ENCODE measurements at places on chromosomes 7 and 10.

DNA sequence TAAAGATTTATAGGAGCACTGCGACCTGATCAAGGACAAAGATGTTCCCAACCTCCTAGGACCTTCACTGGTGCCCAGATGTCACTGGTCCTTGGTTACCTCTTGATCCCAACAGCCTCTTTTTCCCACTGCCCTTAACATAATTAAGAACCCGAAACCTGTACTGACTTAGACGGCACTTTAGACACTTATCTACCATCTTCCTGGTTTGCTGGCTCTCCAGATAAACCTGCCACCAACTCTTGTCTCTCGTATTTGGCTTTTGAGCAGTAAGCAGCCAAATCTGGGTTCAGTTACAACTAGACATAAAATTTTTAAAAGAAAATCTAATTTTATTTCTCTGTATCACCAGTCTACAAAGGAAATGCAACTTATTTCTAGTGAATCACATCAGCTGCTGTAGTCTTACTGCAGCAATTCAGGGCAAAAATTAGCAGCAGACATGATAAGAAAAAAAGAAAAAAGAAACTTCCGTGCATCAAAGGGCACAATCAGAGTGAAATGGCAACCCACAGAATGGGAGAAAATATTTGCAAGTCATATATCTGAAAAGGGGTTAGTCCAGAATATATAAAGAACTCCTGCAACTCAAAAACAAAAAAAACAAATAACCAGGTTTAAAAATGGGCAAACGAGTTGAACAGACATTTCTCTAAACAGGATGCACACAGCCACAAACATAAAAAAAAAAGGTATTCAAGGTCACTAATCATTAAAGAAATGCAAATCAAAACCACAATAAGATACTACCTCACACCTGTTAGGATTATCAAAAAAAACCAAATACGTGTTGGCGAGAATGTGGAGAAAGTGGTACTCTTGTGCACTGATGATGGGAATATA, 9.4 kb downstream of the ASB13 start:
- no peak for DNase-seq

DNA sequence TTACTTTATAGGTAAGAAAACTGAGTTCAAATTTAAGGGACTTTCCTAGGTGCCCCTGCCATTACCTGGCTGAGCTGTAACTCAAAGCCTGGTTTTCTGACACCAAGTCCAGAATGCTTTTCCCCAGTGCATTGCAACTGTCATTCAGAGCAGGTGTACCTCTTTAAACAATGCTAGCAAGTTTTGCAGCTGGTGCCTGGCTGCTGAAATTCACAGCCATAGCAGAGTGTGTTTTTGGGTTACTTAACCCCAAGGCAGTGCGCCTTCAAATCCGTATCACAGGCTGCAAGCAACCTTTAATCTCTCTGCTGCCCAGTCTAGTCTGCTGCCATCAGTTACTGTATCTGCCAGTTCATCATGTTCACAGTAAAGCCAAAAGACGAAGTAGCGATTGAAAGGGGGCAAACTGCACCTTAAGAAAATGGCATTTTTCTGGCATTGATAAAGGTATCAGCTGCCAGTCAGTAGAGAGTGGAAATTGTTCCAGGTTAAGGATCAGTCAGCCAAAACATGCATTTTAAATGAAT, 265.4 kb downstream of the CSTF2T start:
- DNase-seq = no peak

GRCh38 chr7:148962440-148962822, 65.9 kb downstream of the PDIA4 start:
- DNase-seq = no peak

GRCh38 chr7:159156436-159157245, 12.0 kb upstream of the VIPR2 start:
- DNase-seq = no peak

DNA sequence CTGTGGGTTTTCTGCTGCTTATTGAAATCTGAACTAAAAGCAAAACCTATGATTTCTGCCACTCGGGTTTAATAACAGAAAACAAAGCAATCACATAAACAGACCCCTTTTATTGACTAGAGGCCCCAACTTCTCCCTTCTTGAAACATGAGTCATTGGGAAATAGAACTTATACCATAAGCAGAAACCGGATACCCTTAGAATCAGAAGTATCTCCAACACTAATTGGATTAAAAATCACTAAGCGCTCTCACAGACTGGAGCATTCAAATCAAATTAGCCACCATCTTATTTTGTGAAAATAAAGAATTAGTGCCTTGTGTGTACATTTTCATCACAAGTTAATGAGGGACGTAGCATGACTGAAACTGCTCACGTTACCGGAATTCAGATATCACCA, 206.9 kb downstream of the WDR11 start:
- DNase-seq = no peak

DNA sequence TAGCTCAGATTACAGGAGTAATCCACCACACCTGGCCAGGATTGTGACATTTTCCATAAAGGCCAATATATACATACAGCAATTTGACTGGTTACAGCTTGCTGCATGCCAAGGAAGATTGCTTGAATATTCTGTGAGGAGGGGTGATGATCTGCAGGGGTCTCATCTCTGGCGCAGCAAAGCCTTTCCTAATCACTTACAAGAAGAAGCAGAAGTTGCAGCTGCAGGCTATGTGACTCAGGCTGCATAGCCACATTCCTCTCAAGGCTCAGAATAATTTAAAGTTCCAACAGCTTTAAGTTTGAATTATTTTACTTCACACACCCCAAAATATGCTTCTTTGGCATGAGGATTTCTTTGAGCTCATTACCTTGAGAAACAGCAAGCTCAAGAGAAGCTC, 11.4 kb upstream of the RASGEF1A start:
- no peak for DNase-seq

- no peak for DNase-seq
Observed at GRCh38 chr10:122018951-122019413, 30.0 kb downstream of the TACC2 start.

- no peak for DNase-seq
Observed at GRCh38 chr10:46232666-46233065, 54.1 kb upstream of the ANTXRL start.

- DNase-seq = no peak
Observed at GRCh38 chr7:112080441-112080840, 125.8 kb downstream of the DOCK4 start.

DNA sequence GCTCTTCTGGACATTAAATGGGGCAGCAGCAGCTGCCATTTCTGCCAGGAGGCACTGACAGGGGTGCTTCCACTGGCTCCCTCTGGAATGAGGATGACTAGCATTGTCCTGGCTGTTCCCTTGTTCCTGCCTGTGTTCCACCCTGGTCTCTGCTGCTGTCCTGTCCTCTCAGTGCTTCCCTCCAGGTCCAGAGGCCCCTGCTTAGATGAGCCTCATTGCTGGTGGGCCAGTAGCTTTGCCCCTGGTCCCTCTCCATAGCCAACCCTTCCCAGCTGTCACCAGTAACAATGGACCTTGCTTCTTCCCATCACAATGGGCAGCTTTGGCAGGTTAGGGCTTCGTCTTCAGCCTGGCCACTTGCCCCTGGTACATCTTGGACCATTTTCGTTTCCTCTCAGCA, 561.1 kb downstream of the TCERG1L start:
- no peak for DNase-seq

DNA sequence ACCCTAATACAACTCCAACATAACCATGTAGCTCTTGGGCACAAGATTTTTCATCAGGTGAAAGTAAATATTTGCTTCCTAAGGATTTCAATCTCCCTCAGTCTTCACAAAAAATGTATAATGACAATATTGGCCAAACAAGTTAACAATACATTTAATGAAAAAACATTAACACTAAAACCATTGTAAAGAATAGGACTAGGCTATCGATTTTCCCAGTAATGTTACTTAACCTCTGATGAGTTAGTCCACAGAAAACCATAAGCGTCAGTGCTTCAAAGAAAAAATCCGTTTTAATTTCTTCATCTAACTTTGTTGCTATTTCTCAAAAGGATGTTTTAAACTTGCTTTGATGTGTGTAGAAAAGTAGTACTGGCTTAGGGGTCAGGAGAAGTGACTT, 1.2 kb downstream of the ZNF33B start:
- no peak for DNase-seq

GRCh38 chr7:151053751-151054150, 3.9 kb downstream of the CDK5 start:
- DNase-seq = no peak

- DNase-seq = no peak
Observed at GRCh38 chr7:51243631-51244030, 73.0 kb downstream of the COBL start.

DNA sequence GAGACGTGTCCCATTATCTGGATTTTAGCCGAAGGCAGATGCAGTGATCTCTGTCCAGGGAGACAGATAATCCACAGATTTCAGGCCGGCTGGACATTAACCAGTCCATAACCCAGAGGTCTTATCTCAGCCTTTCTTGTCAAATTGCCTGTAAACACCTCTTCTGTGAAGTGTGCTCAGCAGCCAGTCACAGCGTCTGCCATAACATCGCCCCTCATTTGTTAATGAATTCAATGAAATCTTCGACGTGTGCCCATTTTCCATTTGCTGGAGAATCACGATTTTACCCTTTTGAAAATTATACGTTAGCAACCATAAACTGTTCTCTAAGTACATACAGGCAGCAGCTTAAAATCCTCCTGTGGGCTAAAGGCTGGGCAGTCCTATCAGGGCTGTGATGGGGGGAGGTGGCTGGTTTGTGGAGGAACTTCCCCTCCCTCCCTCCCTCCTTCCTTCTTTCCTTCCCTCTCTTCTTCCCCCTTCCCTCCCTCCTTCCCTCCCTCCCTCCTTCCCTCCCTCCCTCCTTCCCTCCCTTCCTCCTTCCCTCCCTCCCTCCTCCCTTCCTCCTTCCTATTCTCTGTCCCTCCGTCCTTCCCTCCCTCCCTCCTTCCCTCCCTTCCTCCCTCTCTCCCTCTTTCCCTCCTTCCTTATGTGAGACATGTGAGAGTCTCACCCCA, 26.6 kb upstream of the FAM20C start:
- DNase-seq = no peak

DNA sequence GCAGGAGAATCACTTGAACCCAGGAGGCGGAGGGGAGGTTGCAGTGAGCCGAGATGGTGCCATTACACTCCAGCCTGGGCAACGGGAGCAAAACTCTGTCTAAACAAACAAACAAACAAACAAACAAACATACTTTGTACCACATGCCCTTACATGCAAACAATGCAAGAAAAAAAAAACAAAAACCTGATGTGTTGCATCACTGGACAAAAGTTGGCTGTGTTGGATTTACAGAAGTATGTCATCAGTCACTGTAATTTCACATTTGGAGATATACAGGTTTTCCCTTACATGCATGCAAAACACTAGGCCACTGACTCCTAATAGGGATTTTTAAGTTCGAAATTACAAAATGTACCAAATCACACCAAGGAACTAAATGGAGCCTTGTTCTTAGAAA, 138.5 kb downstream of the SRPK2 start:
- DNase-seq = no peak

- DNase-seq = no peak
Observed at GRCh38 chr10:98074315-98074911, 44.0 kb upstream of the CRTAC1 start.

GRCh38 chr7:157715071-157715937, 378.5 kb downstream of the DNAJB6 start:
- no peak for DNase-seq

DNA sequence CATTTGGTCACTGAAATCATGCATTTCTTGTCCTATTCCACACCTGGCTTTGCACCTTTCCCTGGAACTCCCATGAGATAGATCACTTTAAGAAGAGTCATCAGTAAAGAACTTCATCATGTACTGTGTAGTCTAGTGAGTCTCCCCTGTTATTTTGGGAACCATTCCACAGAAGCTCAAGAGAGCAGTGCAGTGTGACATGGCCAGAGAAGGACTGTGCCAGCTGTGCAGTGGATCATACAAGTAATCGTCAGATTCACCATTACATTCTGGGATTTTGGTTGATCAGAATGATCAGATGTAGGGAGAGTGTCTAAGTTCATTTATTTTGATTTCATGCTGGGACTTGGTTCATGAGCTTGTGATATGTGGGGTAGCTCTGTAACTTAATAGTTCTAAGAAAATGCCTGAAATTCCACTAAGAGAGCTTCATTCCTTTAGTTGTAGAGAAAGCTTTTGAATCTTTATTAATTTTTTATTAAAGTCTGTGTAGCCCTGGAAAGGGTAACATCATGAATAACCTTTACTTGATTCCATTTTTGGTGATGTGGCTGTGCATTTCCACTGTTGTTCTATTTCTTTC, 166.8 kb downstream of the SUGCT start:
- DNase-seq = no peak

- no peak for DNase-seq
Observed at GRCh38 chr10:35415505-35415904, 79.2 kb downstream of the CCNY start.

DNA sequence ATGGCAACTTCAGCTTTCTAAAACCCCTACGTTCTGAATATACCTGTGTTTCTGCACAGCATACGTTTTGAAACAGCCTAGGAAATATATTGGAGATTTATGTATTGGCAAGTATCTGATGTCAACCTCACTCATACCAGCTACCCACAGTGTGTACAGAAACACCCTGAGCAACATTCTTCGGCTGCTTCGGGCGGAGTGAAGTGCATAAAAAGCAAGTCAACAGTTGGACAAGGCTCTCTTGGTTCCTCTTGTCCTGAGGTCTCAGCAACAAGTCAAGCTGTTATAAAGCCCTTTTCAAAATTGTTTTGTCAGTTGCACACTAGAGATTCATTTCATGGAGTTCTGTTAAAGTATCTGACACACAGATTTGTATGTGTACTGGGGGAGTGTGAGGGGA, 40.0 kb upstream of the PAPSS2 start:
- no peak for DNase-seq

DNA sequence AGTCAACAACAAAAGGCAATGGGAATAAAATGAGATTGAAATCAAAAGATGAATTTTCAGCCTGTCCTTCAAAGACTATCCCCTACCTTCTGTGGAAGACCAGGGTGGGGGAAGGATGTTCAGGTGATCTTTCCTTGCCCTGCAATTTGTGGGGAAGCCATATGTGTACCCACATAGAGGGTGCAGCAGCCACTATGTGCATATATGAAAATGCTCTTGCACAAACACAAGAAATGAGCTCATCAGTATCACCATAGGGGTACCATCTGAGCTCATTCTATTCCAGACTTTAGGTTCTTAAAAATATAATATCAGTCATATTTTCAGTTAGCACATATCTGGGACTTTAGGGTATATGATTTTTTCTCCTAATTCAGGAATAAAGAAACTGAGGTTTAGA, 17.7 kb downstream of the GIMAP5 start:
- DNase-seq = no peak

DNA sequence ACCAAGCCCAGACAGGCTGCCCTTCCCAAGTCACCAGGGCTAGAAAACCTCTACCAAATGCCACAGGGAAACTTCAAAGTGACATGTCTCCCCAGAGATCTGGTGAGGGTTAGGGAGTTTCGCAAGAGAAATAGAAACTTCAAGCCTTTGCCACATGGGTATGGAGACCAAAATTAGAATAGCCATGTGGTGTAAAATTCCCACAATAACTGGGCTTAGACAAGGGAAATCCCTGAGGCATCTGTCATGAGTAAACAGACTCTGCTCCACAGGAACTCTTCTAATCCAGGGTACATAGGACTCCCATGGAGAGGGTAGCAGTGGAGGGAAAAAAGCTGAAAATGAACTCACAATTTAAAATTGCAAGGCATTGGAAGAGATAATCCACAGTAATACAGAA, 14.3 kb downstream of the ADAM12 start:
- DNase-seq = no peak

GRCh38 chr10:78278058-78278404, 244.4 kb downstream of the RPS24 start:
- no peak for DNase-seq
